ENCODE measurements at places on chromosomes 3 and 15. TPM values are rescaled to one million over a fixed set of nuclear protein-coding genes. Genes with fewer than 3 reads are reported as not detected.

DNA sequence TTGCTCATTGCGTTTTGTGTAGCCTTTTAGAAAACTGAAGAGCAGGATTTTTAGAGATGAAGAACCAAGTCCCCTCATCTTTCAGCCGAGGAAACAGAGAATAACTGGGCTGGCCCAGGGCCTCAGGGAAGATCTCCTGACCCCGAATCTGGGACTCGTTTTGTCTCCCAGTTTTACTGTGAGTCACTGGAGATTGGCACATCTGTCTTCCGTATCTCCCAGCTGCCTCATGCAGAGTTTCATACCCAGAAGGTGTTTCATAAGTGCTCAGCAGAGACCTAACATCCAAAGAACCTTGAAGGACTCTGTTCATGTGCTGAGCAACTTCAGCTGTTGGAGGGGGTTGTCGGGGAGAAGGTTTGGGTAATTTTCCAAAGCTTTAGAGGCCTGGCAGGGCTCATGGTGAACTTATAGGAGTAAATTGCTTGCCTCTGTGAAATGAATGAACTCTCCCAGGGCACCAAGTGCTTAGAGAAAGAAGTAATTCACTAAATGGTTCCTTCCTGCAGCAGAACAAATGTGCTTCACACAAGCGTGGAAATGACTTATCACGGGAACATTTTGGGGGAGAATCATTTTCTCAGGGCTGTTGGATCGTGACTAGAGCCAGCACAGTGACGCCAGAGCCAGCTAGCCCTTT, 121.4 kb downstream of the FAM43A start:
- peaks cover 6% of the 10 kb centered on the region for H3K4me1 ChIP-seq
- DNase-seq, result no peak
- no peak overlapping the region for H3K4me3 ChIP-seq
- H3K27me3 ChIP-seq, result peaks cover 11% of the 10 kb centered on the region
- H3K36me3 ChIP-seq, result no peaks in the 10 kb centered on the region
- no peak overlapping the region for H3K27ac ChIP-seq

GRCh38 chr3:65413891-65414290, 624.8 kb downstream of the MAGI1 start:
- H3K4me3 ChIP-seq, result no peak overlapping the region
- no peak overlapping the region for H3K27ac ChIP-seq
- H3K36me3 ChIP-seq, result no peaks in the 10 kb centered on the region
- DNase-seq, result no peak

GRCh38 chr3:155330370-155330769, 36.9 kb upstream of the STRIT1 start:
- no peak for DNase-seq
- H3K4me3 ChIP-seq, result no peak overlapping the region
- no peaks in the 10 kb centered on the region for H3K4me1 ChIP-seq
- H3K36me3 ChIP-seq, result no peaks in the 10 kb centered on the region
- H3K27me3 ChIP-seq, result no peaks in the 10 kb centered on the region

DNA sequence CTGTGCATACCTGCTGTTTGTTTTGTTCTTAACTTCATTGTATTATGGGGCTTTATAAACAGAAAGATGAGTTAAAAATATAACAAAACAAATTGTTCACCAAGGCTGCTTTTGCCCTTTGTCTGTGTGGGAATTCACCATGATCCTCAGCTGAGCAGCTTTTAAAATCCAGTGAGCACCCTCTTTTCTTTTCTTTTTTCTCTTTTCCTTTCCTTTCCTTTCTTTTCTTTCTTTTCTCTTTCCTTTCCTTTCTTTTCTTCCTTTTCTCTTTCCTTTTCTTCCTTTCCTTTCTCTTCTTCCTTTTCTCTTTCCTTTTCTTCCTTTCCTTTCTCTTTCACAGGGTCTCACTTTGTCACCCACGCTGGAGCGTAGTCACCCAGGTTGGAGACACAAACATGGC, 38.3 kb downstream of the RAB8B start:
- DNase-seq, result no peak
- H3K27ac ChIP-seq, result no peak overlapping the region
- H3K27me3 ChIP-seq, result no peaks in the 10 kb centered on the region
- H3K36me3 ChIP-seq, result no peaks in the 10 kb centered on the region
- no peak overlapping the region for H3K4me3 ChIP-seq
- peaks cover 18% of the 10 kb centered on the region for H3K4me1 ChIP-seq

DNA sequence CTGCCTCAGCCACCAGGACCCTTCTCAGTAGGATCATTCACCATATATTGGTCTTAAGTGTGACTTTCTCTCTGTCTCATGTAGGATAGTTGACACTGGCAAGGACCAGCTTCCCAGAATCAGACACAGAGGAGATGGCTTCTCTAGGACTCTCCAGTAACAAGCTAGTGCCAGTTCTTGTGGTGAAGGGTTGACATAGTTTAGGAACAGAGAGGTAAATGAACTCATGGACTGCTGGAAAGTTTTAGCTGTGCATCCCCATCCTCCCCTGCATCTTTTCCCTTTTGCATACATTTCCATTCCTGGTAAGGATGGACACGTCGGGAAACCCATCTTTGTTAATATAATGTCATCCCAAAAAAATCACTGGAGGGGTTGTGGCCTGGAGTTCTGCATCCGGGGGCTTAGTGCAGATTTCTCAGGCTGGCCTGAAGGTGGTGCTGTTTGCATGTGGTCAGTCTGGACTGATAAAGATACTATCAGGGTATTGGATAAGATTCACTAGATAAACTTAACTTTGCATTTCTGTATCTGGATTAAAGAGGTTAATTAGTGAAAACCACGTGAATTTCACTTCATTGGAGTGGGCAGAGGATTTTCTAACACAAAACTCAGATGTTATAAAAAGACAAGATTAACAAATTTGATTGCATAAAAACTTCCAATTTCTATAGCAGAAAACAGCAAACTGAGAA, 110.8 kb downstream of the TBC1D2B start:
- H3K4me1 ChIP-seq, result no peaks in the 10 kb centered on the region
- H3K36me3 ChIP-seq, result no peaks in the 10 kb centered on the region
- peaks cover 7% of the 10 kb centered on the region for H3K27me3 ChIP-seq
- H3K4me3 ChIP-seq, result no peak overlapping the region
- no peak overlapping the region for H3K27ac ChIP-seq
- peak; percentile 82 for DNase-seq

GRCh38 chr15:59315914-59316451, 56.7 kb downstream of the MYO1E start:
- H3K27me3 ChIP-seq, result no peaks in the 10 kb centered on the region
- H3K27ac ChIP-seq, result peak overlapping the region; percentile 59

- no peaks in the 10 kb centered on the region for H3K4me1 ChIP-seq
- no peak overlapping the region for H3K27ac ChIP-seq
- no peak overlapping the region for H3K4me3 ChIP-seq
- DNase-seq, result no peak
- H3K36me3 ChIP-seq, result no peaks in the 10 kb centered on the region
Observed at GRCh38 chr3:149487598-149488197, 13.2 kb downstream of the TM4SF4 start.

DNA sequence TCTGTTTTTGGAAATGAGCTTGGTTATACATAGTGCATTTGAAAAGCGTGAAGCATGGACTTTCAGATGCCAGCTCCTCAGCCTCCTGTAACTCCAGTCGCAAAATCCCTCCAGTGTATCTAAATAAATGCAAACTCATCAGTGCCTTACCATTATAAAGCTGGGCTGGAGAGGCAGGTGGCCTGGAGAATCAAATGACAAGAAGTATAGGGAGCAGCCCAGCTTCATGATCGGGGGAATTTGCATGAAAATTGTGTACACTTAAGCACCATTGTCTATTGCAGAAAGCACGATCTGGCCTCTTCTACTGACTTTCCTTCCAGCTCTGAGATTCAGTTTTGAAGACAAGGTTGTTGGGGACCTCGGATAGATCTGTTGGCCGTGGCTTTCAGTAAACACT, 71.7 kb downstream of the IGF1R start:
- no peak for DNase-seq
- H3K4me3 ChIP-seq, result no peak overlapping the region
- no peak overlapping the region for H3K27ac ChIP-seq
- peaks cover 12% of the 10 kb centered on the region for H3K4me1 ChIP-seq
- no peaks in the 10 kb centered on the region for H3K36me3 ChIP-seq

DNA sequence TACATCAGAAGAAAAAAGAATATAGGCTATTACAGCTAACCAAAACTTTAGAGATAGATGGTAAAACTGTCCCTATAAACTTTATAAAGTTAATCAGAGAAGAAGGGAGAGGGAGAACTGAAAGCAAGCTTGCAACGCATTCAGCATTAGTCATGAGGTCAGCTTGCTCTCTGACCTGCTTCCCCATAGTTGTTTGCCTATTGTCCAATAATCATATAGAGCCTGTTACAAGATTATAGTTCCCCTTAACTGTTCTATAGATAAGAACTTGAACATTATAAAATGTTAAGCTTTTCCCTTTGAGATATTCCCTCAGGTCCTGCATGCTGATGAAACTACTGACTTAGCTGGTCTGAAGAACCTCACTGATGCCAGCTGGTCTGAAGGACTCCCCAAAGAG, 74.5 kb downstream of the CPNE4 start:
- H3K27me3 ChIP-seq, result no peaks in the 10 kb centered on the region
- no peak overlapping the region for H3K27ac ChIP-seq
- H3K36me3 ChIP-seq, result no peaks in the 10 kb centered on the region
- H3K4me1 ChIP-seq, result peaks cover 4% of the 10 kb centered on the region

DNA sequence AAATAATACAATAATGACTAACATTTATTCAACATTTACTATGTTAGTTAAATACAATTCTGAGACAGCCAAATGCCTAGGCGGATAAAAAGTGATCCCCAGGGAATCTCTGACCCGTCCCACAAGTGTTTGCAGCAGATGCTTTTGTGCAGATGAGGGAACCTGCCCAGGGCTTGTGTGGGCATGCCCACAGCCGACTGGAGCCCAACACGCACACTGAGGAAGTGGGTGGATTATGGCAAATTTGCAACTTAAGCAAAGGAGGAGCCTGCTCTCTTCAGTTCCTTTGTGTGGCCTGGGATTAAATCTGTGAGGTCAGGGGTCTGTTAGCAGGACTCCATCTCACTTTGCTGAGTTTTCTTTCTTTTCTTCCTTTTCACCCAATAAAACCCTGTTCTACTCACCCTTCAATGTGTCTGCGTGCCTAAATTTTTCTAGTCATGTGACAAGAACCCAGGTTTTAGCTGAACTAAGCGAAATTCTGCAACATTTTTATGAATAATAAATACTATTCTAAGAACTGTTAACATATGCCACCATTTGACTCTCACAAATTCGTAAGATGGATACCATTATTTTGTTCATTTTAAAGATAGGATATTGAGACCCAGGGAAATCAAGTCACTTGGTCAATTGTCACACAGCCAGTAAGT, 13.9 kb upstream of the RTP1 start:
- H3K4me3 ChIP-seq, result no peak overlapping the region
- H3K4me1 ChIP-seq, result peaks cover 23% of the 10 kb centered on the region
- peak; percentile 89 for DNase-seq
- peak overlapping the region; percentile 30 for H3K27ac ChIP-seq
- no peaks in the 10 kb centered on the region for H3K27me3 ChIP-seq

DZIP1L gene
- 42.3 TPM for total RNA-seq

MUSTN1 gene
- total RNA-seq, result 1.4 TPM
